ENCODE measurements at places on chromosomes 4 and X. TPM values are rescaled to one million over a fixed set of nuclear protein-coding genes. Genes with fewer than 3 reads are reported as not detected.

DNA sequence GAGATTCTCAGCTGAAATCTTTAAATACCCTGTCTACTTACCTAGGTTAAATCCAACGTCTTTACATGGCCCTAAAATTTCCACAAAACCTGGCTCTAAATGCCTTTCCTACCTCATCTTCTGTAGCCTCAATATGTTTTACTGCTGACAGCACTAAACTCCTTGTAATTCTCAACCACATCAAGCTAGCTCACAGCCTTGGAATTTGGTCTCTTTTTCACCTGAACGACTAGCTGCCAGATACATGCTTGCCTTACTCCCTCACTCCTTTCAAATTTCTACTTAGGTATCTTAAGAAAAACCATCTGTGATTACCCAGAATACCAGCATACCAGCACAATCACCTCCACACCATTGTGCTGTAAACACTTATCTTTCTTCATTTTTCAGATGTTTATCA, 635.6 kb upstream of the PCDH10 start:
- no peak overlapping the region for H3K27ac ChIP-seq
- H3K4me3 ChIP-seq = no peak overlapping the region
- no peaks in the 10 kb centered on the region for H3K36me3 ChIP-seq

DNA sequence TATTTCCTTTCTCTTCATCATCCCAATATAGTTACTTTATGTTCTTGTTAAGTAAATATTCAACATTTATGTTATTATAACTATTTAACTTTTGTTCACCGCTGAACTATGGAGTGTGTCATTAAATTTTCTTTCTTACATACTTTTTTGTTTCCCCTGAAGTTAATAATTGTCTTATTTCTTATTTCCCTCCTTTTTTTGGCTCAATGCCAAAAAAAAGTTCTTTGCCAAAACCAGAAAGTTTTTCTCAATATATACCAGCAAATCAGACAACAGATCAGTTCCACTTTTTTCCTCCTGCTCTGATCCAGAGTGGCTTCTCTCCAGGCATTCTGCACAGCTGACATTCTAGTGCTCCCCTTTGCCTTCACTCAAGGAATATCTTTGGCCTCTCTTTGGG, 187.0 kb upstream of the PPARGC1A start:
- H3K36me3 ChIP-seq = no peaks in the 10 kb centered on the region
- DNase-seq = no peak
- H3K4me3 ChIP-seq = no peak overlapping the region

- DNase-seq = no peak
- no peak overlapping the region for H3K4me3 ChIP-seq
- no peak overlapping the region for H3K27ac ChIP-seq
- H3K4me1 ChIP-seq = peaks cover 17% of the 10 kb centered on the region
- peaks cover 21% of the 10 kb centered on the region for H3K27me3 ChIP-seq
- H3K36me3 ChIP-seq = no peaks in the 10 kb centered on the region
Observed at GRCh38 chr4:80266902-80267380, 477 bp downstream of the FGF5 start.

- no peaks in the 10 kb centered on the region for H3K4me1 ChIP-seq
- no peaks in the 10 kb centered on the region for H3K27me3 ChIP-seq
- H3K4me3 ChIP-seq = no peak overlapping the region
- no peak overlapping the region for H3K27ac ChIP-seq
- no peak for DNase-seq
Observed at GRCh38 chr4:47104986-47105385, 73.6 kb downstream of the GABRB1 start.

GRCh38 chrX:131225078-131225477, 64.0 kb downstream of the IGSF1 start:
- H3K4me3 ChIP-seq = no peak overlapping the region
- no peak overlapping the region for H3K27ac ChIP-seq
- H3K36me3 ChIP-seq = no peaks in the 10 kb centered on the region
- H3K4me1 ChIP-seq = no peaks in the 10 kb centered on the region
- H3K27me3 ChIP-seq = no peaks in the 10 kb centered on the region
- DNase-seq = no peak

GRCh38 chr4:151603377-151603776, 157.4 kb downstream of the GATB start:
- H3K4me3 ChIP-seq = no peak overlapping the region
- DNase-seq = no peak
- no peaks in the 10 kb centered on the region for H3K27me3 ChIP-seq
- H3K36me3 ChIP-seq = no peaks in the 10 kb centered on the region
- H3K27ac ChIP-seq = no peak overlapping the region
- no peaks in the 10 kb centered on the region for H3K4me1 ChIP-seq

GRCh38 chrX:123336666-123337065, 152.6 kb downstream of the GRIA3 start:
- H3K27me3 ChIP-seq = no peaks in the 10 kb centered on the region
- no peaks in the 10 kb centered on the region for H3K36me3 ChIP-seq
- H3K4me3 ChIP-seq = no peak overlapping the region
- H3K4me1 ChIP-seq = no peaks in the 10 kb centered on the region
- no peak for DNase-seq

DNA sequence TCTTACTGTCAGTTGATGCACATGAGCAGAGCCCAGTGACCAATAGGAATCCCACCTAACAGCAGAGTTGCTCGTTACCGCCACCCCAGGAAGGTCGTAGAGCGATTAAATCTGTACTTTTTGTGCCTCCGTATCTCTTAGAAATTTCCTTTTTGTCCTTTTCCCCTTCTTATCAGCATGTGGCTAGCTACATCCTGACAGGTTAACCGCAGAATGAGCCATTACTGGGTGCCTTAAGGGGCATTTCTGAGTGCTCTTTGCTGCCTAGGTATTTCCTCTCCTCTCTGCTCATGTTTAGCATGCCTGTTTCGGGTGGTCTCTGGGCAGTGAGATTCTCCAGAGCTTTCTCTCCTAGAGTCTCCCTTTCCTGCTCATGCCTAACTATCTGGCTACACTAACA, 530.5 kb downstream of the FAM133A start:
- H3K4me3 ChIP-seq = no peak overlapping the region
- no peaks in the 10 kb centered on the region for H3K36me3 ChIP-seq
- DNase-seq = no peak
- no peak overlapping the region for H3K27ac ChIP-seq
- H3K27me3 ChIP-seq = no peaks in the 10 kb centered on the region

DNA sequence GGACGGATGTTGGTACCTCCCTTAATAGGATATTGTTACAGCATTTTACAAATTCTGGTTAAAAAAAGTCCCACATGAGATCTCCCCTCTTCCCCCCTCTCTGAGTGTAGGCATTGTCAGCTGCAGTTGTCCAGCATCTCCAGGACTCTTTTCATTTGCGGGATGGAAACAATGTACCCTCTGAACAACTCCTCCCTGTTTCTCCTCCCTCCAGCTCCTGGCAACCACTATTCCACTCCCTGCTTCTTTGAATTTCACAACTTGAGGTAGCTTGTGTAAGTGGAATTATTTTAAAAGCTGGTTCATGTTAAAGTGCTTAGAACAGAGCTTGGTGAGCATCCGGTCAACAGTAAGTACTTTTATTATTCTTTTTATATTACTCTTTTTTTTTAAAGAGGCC, 69.8 kb downstream of the TBL1X start:
- peaks cover 9% of the 10 kb centered on the region for H3K4me1 ChIP-seq
- no peak for DNase-seq
- no peak overlapping the region for H3K4me3 ChIP-seq
- no peak overlapping the region for H3K27ac ChIP-seq

GRCh38 chrX:857376-857775, 226.8 kb downstream of the SHOX start:
- no peaks in the 10 kb centered on the region for H3K27me3 ChIP-seq
- H3K4me1 ChIP-seq = no peaks in the 10 kb centered on the region
- no peak overlapping the region for H3K4me3 ChIP-seq
- DNase-seq = no peak
- H3K27ac ChIP-seq = no peak overlapping the region

- DNase-seq = no peak
- H3K27ac ChIP-seq = no peak overlapping the region
- H3K4me1 ChIP-seq = peaks cover 7% of the 10 kb centered on the region
- no peak overlapping the region for H3K4me3 ChIP-seq
Observed at GRCh38 chr4:67522851-67523671, 22.2 kb downstream of the CENPC start.

DNA sequence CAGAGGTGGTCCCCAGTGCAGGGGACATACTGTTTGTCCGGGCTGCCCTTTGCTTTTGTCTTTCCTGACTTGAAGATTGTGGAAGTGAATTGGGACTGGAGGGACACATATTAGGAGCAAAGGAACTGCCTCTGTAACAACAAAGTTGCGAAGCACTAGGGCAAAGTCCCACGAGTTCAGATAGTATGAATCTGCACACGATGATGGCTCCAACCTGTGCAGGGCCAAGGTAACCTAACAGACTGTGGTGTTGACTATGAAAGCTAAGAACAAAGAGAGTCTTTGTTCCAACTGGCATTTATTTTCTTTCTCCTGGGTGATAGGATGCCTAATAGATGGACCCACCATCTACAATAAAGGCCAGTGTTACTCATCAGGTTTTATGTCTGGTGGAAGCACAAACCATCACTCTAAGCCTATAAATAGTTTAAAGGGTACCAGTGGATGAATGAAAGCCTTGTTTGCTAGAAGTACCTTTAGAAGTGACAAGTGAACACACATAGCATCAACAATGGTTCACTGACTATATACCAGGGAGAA, 71.8 kb downstream of the TMA16 start:
- no peaks in the 10 kb centered on the region for H3K4me1 ChIP-seq
- no peak overlapping the region for H3K27ac ChIP-seq
- H3K36me3 ChIP-seq = no peaks in the 10 kb centered on the region
- no peak for DNase-seq

GRCh38 chr4:106594291-106594952, 225.8 kb upstream of the GIMD1 start:
- H3K36me3 ChIP-seq = no peaks in the 10 kb centered on the region
- DNase-seq = no peak
- no peak overlapping the region for H3K27ac ChIP-seq
- no peak overlapping the region for H3K4me3 ChIP-seq

GRCh38 chr4:103137446-103137827, 37.8 kb upstream of the BDH2 start:
- H3K27me3 ChIP-seq = no peaks in the 10 kb centered on the region
- H3K36me3 ChIP-seq = peaks cover 2% of the 10 kb centered on the region
- H3K4me3 ChIP-seq = no peak overlapping the region
- H3K4me1 ChIP-seq = no peaks in the 10 kb centered on the region
- no peak overlapping the region for H3K27ac ChIP-seq

DNA sequence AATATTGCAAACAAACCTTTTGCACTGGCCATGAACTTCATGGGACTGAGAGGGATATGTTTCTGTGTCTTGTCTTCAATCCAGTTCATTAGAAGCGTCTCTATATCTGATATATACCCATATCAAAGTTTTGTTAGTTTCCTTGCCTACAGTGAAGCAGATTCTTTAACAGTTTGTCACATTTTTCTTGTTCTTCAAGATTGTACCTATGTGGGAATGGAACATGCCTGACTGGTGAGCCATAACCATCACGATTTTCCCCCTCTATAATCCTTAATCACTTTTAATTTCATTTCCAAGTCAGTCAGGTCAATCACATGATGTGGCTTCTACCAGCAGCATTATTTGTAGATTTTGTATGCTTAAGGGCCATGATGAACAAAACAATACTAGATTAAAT, 197.1 kb upstream of the PDE5A start:
- H3K4me3 ChIP-seq = no peak overlapping the region
- no peaks in the 10 kb centered on the region for H3K4me1 ChIP-seq
- DNase-seq = no peak
- no peaks in the 10 kb centered on the region for H3K27me3 ChIP-seq
- no peak overlapping the region for H3K27ac ChIP-seq
- H3K36me3 ChIP-seq = no peaks in the 10 kb centered on the region

DNA sequence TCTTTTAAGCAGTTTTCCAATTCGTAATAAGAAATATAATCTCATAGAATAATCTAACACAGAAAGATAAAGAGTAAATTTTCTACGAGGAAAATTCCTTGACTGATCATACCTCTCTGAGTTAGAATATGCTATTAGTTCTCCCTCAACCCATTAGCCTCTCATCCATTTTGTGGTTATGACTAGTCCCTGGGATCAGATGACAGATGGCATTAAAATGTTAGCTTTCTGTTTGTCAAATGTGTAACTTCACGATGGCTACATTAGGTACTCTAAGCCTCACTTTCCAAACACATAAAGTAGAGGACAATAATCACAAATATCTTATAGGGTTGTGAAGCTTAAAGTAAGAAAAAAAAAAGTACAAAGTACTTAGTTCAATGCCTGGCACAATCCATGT, 112.2 kb downstream of the ZAR1 start:
- no peak overlapping the region for H3K27ac ChIP-seq
- no peak overlapping the region for H3K4me3 ChIP-seq
- H3K4me1 ChIP-seq = no peaks in the 10 kb centered on the region
- no peaks in the 10 kb centered on the region for H3K27me3 ChIP-seq
- peaks cover 22% of the 10 kb centered on the region for H3K36me3 ChIP-seq

DNA sequence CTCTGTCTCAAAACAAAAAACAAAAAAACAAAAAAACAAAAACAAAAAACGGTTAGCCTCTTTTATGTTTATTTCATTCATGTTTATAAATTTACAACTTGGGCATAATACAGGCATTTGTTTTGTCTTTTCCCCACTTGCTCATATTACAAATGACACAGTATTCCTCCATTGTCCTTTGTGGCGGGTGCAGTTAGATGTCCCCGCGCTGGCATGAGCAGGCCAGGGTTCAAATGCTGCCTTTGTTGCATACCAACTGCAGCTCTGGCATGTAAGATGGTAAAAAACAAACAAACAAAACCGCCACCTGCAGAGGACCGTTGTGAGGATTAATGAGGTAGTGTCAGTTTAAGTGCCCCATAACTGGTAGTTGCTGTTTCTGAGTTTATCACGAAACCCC, 16.1 kb upstream of the HPF1 start:
- H3K27me3 ChIP-seq = peaks cover 12% of the 10 kb centered on the region
- no peak for DNase-seq
- no peak overlapping the region for H3K27ac ChIP-seq
- H3K4me1 ChIP-seq = peaks cover 10% of the 10 kb centered on the region
- no peaks in the 10 kb centered on the region for H3K36me3 ChIP-seq
- no peak overlapping the region for H3K4me3 ChIP-seq

GRCh38 chrX:54042609-54043021, 1.7 kb downstream of the PHF8 start:
- H3K27me3 ChIP-seq = no peaks in the 10 kb centered on the region
- H3K27ac ChIP-seq = peak overlapping the region; percentile 45
- H3K4me3 ChIP-seq = peak overlapping the region; percentile 83

NALF2 gene
- total RNA-seq = not detected

SCOC gene
- 9.4 TPM for total RNA-seq

RGN gene
- total RNA-seq = not detected

GAGE12D gene
- total RNA-seq = not detected

PAGE2B gene
- total RNA-seq = not detected

SSX2 gene
- not detected for total RNA-seq

SNCA gene
- total RNA-seq = 2.0 TPM

MAGEA9B gene
- not detected for total RNA-seq
